ENCODE measurements at places on chromosomes 7 and 10.

- no peak for DNase-seq
Observed at GRCh38 chr7:117251687-117252086, 71.2 kb downstream of the WNT2 start.

DNA sequence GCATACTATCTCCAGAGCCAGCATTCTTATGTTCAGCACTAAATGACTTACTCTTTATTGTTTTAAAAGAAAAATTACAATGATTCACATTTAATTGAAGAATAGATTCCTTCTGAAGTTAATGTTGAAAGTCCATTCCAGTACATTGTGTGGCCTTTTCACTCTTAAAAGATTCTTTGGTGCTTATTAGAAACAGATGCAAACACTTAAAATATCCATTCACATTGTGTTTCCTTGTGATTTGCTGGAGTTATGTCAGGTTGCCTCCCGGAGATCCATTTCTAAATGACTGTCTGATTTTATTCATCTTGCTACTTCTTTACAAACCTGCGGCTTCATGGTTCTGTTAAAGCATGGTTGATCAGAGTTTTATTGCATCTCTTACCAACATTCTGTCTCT, 152.8 kb downstream of the FOXP2 start:
- no peak for DNase-seq

- no peak for DNase-seq
Observed at GRCh38 chr7:53600296-53600695, 564.9 kb downstream of the POM121L12 start.

GRCh38 chr10:89129911-89130310, 77.2 kb downstream of the CH25H start:
- peak; percentile 38 for DNase-seq

GRCh38 chr7:44645254-44645653, 38.8 kb downstream of the OGDH start:
- no peak for DNase-seq

DNA sequence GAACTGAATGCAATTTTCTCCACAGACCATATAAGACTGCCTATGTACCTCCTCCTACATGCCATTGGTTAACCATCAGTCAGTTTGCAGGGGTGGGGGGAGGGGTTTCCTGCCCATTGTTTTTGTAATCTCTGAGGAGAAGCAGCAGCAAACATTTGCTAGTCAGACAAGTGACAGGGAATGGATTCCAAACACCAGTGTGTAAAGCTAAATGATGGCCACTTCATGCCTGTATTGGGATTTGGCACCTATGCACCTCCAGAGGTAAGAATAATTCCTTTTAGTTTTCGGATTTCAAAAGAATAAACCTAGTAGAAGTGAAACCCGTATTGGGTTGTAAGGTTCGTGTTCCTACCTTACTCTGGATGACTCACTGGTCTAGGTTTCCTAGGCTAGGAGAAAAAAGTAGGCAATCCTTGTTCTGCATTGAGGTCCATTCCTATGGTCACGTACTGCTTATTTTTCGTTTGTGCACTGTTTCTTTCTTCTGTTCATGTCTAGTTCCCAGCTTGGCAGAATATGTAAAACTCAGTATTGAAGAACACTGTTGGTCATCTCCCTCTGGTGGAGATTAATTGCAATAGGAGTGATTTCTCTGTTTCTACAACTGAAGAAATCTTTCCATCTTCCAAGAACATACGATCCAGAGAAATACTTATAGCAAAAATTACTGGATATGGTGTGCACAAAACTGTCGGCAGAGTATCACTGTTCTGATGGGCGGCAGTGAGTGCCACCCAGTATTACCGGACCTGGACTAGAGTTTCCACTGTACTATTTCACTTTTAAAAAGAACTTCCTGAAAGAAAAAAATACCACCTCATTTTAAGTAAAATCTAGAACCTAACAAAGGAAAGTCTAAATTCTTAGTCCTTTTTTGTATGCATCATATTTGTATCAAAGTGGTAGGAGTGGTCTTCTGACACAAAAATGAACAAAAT, at the start of gene AKR1C3:
TSS of gene AKR1C3 (plus strand) at position 150 of the 941 bp plus-strand sequence. CDS start at position 181, 31 bp downstream.
- peak; percentile 90 for DNase-seq
